ENCODE measurements at places on chromosomes 3 and 15.
A peak's percentile ranks its signal among the peaks of the same experiment; 100 is the strongest.

DNA sequence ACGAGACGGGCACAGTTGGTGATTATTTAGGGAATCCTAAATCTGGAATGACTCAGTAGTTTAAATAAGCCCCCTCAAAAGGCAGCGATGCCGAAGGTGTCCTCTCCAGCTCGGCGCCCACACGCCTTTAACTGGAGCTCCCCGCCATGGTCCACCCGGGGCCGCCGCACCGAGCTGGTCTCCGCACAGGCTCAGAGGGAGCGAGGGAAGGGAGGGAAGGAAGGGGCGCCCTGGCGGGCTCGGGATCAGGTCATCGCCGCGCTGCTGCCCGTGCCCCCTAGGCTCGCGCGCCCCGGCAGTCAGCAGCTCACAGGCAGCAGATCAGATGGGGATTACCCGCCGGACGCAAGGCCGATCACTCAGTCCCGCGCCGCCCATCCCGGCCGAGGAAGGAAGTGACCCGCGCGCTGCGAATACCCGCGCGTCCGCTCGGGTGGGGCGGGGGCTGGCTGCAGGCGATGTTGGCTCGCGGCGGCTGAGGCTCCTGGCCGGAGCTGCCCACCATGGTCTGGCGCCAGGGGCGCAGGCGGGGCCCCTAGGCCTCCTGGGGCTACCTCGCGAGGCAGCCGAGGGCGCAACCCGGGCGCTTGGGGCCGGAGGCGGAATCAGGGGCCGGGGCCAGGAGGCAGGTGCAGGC is 318.0 kb downstream of the FGF12 start:
- DNase-seq: peak; percentile 52

DNA sequence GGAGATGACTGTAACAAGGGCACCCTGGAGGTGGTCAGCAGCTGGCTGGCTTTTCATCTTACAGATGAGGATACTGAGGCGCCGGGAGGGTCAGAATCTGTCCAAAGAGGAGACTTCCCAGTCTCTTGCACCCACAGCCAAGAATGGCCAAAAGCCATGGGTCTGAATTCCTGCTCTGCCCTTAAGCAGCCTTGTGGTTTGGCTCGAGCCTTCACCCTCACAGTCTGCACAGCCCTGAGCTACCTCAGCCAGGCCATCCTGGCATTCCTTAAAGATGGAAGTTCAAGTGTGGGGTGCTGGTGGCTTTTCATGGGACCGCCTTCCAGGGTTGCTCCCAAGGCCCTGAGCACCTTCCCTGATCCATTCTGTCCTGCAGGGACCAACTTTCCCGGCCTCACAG is 59.2 kb downstream of the CACNA2D2 start:
- no peak for DNase-seq

GRCh38 chr3:50246517-50246954 is 10.5 kb downstream of the GNAI2 start:
- DNase-seq: no peak

DNA sequence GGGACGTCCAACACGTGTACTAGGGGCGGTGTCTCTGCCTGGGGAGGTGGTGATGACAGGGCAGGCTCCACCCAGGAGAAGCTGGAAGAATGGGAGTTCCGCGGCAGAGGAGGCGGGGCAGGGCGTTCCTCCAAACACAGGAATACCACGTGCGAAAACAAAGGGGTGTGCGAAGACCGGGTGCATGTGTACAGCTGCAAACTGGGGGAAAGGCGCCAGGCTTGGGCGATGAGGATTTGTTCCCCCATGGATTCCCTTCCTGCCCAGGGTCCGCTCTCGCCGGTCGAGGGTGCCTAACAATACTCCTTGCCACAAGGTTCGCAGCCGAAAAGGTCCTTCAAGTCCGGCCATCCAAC is 500 bp upstream of the ZSCAN2 start:
- DNase-seq: peak; percentile 62

DNA sequence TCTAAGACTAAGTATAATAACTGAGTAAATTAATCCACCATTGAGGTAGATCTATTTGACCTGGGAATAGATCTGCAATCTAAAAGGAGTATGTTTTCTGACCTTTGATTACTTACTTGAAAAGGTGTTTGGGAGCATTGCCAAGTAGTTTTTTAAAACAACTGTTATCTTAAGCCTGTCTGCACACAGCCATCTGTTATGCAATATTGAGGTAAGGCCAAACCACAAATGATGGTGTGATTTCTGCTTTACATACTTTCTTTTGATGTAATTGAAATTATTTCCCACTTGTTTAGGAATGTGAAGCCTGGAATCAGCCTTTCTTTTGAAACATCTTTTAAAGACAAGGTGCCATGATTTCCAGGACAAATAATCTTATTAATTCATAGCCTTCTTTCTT is 274.0 kb downstream of the BBX start:
- peak; percentile 83 for DNase-seq

DNA sequence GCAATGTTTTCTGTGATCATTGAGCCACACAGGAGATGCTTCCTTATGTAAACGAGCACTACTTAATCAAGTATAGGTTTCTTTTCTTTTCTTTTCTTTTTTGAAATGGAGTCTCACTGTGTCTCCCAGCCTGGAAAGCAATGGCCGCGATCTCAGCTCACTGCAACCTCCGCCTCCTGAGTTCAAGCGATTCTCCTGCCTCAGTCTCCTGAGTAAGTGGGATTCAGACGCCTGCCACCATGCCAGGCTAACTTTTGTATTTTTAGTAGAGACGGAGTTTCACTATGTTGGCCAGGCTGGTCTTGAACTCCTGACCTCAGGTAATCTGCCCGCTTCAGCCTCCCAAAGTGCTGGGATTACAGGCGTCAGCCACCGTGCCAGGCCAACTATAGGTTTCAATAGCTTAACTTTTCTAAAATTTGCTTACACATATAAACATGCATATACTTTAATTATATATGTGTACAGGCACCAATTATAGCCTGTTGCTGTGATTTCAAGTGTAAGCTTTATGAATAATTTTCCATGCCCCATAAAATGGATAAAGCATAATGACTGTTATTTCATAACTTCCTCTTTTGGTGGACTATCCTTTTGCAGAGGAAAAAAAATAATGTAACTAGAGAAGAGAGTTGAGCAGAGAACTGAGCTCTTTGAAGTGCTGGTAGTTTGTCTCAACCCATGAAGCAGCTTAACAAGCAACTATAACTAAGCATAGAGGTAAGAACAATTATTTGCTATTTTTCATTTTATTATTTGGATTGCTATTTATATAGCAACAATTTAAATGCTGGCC is 24.8 kb upstream of the MBNL1 start:
- DNase-seq: no peak

DNA sequence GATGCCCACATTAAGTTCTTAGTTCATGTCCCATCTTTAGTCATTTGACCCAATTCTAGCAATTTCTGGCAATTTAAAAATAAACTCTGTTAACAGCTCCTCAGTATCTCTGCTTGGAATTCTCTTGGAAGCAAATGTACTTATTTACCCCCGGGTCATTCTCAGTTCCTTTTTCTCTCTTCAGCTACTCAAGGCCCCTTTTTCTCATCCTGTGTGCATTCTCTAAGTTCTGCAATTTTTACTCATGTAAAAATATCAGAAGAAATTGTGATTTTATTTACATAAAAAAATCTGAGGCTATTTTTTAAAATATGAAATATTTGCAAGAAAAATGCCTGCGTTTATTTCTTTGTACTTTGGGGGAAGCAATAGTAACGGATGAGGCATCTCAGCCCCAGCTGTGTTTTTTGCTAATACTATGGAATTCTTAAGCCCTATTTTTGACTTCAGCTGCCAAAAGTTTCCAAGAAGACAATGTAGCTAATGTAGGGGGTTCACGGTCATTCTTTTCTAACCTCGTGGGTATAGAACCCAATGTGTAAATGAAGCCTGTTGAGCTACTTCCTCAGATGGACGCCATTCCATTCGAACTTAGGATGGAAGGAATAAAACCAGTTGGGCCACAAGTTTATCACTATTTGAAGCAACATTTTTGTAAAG is 20.0 kb downstream of the CERS3 start:
- DNase-seq: no peak

DNA sequence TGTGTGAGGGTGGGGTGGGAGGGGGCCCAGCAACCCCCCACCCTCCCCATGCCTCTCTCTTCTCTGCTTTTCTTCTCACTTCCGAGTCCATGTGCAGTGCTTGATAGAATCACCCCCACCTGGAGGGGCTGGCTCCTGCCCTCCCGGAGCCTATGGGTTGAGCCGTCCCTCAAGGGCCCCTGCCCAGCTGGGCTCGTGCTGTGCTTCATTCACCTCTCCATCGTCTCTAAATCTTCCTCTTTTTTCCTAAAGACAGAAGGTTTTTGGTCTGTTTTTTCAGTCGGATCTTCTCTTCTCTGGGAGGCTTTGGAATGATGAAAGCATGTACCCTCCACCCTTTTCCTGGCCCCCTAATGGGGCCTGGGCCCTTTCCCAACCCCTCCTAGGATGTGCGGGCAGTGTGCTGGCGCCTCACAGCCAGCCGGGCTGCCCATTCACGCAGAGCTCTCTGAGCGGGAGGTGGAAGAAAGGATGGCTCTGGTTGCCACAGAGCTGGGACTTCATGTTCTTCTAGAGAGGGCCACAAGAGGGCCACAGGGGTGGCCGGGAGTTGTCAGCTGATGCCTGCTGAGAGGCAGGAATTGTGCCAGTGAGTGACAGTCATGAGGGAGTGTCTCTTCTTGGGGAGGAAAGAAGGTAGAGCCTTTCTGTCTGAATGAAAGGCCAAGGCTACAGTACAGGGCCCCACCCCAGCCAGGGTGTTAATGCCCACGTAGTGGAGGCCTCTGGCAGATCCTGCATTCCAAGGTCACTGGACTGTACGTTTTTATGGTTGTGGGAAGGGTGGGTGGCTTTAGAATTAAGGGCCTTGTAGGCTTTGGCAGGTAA is 8.1 kb downstream of the FAM131A start:
- peak; percentile 61 for DNase-seq

DNA sequence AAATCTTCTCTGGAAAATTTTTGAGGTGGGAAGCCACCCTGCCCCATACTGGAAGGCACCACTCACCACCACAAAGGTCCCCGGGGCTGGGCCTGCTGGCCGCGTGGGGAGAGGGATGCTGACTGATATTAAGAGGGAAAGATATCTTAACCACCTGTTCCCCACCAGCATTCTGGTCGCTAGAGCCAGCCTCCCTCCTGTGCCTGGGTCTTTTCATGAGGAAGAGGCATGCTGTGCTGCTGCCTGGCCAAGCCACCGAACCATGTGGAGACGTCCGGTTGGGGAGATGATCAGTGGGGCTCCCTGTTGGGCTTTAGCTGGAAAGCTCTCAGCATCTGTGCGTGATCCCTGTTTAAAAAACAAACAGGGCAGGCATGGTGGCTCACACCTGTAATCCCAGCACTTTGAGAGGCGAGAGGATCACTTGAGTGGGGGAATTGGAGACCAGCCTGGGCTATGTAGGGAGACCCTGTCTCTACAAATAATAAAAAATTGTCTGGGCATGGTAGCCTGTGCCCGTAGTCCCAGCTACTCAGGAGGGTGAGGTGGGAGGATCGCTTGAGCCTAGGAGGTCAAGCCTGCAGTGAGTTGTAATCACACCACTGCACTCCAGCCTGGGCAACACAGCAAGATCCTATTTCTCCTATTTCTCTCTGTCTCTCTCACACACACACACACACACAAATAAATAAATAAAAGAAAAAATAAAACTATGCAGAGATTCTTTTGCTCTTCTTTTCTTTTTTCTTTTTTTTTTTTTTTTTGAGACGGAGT is 1.0 kb downstream of the KLHL18 start:
- no peak for DNase-seq

GRCh38 chr15:33738941-33739664 is 229.2 kb upstream of the CHRM5 start:
- no peak for DNase-seq

DNA sequence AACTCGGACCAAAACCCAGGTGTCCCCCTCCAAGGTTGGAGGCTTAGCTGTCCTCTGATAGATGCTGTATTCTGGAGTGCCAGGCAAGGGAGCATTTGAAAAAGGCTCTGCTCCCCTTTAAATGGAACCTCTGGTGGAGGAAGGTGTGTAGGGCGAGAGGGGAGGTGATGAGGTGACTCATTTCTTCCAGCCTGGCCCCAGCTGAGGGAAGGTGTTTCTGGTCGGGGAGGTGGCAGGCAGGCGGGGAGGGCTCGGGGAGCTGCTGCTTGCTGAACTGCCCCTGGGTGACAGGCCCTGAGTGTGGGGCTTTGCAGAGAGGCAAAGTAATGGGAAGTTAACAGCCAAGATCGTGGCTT is 18.8 kb downstream of the PSTPIP1 start:
- DNase-seq: no peak

- peak; percentile 54 for DNase-seq
Measured at GRCh38 chr3:37221407-37221806, 47.0 kb upstream of the LRRFIP2 start.

DNA sequence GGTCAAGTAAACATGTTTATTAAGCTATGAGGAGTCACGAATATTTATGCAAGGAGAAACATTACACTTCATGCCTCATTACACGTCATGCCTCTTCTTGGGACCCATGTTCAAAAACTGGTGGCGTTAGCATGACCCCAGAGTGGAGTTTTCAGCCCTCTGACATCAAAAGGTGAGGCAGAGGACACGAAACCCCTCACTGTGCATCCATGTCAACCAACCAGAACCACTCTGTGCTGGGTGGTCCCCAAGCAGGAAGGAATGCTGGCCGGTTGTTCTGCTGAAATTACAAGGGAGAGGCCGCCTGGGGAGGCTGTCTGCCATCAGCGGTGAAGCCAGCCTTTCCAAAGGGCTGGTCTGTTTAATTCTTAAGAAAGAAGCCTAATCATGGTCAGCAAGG is 83.4 kb downstream of the GABRB3 start:
- no peak for DNase-seq

- peak; percentile 37 for DNase-seq
Measured at GRCh38 chr3:62051506-62051905, 321.8 kb downstream of the FEZF2 start.

GRCh38 chr15:41561104-41561776 is 2.2 kb downstream of the TYRO3 start:
- DNase-seq: no peak

- no peak for DNase-seq
Measured at GRCh38 chr15:47963265-47963664, 157.5 kb upstream of the SLC24A5 start.

- no peak for DNase-seq
Measured at GRCh38 chr3:40873476-40873875, 325.8 kb upstream of the CTNNB1 start.

GRCh38 chr3:149506965-149507364 is 32.5 kb downstream of the TM4SF4 start:
- no peak for DNase-seq

DNA sequence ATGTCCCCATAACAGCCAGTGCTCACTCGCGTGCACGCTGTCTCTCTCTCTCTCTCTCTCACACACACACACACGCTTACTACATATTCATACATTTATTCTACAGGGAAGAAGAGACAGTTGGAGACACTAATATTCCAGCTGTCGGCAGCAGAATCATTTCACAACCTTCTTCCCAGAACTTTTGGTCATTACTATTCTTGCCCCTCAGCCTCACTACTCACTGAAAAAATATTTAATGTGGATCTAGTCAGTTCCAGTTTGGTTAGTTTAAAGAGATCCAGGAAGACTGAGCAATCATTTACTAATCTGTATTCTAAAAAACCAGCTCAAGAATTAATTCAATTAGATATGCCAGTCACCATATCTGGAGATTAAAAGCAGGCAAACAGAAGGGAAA is 394.9 kb downstream of the PTPRG start:
- peak; percentile 71 for DNase-seq

- peak; percentile 97 for DNase-seq
Measured at GRCh38 chr3:29693863-29694262, 413.0 kb downstream of the RBMS3 start.

Measured in cardiac muscle cell (in vitro differentiated cells and primary cell).